ENCODE measurements at places on chromosomes 16 and 17.

DNA sequence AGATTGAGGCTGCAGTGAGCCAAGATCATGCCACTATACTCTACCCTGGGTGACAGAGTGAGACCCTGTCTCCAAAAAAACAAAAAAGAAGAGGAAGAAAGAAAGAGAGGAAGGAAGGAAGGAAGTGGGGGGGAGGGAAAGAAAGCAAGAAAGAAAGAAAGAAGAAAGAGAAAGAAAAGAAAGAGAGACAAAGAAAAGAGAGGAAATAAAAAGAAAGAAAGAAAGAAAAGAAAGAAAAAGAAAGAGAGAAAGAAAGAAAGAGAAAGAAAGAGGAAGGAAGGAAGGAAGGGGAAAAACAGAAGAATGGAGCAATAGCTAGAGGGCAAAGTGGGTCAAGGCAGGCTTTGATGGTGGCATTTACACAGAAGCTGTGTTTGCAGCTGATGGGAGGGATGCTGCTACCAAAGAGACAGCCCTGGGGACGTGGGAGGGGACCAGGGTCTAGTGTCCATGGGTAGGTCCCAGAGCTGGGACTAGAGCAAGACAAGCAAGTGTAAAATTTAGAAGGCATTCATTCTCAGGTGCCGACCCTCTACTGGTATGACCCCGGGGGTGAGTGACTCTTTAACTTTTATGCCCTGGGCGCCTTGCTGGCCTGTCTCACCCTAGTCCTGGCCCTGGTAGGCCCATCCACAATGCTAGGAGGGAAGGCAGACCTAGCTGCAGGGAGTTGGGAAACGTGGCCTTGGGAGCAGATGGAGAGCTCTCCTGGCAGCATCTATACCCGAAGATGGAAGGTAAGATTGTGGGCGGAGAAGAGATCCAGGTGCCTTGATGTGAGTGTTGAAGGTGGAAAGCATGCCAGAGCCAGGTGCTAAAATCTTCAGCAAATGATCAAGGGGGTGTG, 2.0 kb upstream of the CES3 start:
- no peak for DNase-seq

GRCh38 chr16:72679856-72680255, 368.1 kb downstream of the ZFHX3 start:
- DNase-seq = no peak

DNA sequence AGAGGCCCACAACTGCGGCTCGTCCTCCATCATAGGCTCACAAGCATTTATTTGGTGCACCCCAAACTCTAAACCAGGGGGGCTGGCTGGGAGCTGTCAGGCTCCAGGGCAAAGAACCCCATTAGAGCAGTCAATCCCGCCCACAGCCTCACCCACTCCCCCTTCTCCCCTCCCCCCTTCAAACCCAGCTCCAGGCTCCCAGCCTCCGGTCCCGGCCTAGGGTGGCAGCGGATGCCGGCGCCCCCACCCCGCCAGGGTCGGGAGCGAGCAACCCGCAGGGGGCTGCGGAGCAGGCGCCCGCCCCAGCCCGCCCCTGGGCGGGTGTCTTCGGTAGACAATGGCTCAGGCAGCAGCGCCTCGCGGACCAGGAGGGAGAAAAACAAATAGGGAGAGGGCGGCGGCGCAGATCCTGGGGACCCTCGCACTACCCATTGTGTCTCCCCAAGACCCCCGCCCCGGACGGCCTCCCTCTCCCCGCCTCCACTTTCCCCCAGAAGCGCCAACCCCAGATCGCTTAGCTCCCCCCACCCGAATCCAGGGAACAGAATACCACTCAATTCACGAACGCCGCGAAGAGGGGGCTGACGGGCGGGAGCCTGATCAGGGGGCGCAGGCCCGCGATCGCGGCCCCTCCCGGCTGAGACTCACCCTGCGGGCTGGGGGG, 572 bp downstream of the FAM171A2 start:
- DNase-seq = no peak

- no peak for DNase-seq
These were observed 141.6 kb downstream of the RGS9 start for GRCh38 chr17:65278820-65279184.

- DNase-seq = no peak
These were observed 1.4 kb upstream of the CA4 start for GRCh38 chr17:60148373-60148772.

DNA sequence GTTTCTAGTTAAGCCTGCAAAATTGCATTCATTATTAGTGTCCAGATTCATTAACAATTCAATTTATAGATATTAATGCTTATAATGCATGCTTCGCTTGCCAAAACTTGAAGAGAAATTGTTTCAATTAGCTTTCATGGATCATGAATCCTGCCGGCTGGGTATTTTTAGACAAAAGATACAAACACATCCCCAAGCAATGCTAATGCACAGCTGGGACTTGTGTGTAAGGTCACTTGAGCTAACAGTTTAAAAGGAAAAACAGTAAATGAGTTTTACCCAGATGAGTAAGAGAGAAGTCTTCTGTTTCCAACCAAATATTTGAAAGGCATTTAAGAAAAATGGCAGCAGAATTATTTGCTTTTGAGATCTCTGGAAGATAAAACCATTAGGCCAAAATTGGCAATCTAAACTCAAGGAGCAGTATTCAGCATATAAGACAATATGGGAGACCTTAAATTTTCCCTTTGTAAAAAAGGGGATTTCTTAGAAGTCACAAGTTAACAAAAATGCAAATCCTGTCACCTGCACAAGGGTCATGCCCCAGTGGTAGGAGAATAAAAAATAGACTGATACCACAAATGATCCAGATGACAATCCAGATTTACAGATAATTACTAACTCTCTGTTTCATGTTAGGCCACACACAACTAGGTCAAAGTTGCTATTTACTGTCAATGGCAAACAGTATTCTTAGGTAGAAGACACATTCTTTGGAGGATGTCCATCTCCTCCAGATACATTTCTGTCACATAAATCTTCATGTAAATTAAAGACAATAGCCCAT, 418.4 kb upstream of the PMFBP1 start:
- DNase-seq = no peak

- DNase-seq = no peak
These were observed 11.0 kb upstream of the GPR139 start for GRCh38 chr16:20084624-20085226.

- DNase-seq = no peak
These were observed 348.3 kb downstream of the CPPED1 start for GRCh38 chr16:12455287-12455798.

DNA sequence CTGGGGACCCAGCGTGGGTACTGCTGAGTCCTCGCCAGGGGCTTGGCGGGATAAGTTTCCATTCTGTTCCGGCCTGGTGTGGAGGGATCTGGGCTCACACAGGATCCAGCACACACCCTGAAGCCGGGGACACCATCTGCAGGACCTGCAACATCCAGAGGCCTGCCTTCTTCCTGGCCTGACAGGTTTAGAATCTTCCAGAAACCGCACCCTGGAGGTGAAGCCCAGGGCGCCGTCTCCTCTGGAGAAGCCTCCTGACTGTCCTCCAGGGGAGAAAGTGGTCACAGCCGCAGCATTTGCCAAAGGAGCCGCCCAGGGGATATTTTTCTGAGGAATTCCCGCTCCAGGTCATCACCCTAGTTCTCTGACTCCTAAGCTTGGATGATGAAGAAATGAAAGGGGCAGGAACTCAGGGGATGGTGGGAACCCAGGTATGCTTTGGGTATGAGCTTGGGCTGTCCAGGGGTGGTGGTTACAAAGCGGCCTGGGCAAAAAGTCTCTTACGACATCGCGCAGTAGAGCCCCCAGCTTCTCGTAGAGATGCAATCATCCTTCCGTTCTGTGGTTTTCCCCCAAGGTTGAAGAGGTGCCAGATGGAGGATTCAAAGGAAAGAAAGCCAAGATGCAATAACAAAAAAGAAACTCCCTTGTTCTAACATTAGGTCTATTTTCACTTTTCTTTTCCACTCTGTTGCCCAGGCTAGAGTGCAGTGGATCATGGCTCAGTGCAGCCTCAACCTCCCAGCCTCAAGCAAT, 9.1 kb upstream of the CRISPLD2 start:
- DNase-seq = no peak

GRCh38 chr17:1785930-1786329, 24.1 kb downstream of the SERPINF1 start:
- no peak for DNase-seq

DNA sequence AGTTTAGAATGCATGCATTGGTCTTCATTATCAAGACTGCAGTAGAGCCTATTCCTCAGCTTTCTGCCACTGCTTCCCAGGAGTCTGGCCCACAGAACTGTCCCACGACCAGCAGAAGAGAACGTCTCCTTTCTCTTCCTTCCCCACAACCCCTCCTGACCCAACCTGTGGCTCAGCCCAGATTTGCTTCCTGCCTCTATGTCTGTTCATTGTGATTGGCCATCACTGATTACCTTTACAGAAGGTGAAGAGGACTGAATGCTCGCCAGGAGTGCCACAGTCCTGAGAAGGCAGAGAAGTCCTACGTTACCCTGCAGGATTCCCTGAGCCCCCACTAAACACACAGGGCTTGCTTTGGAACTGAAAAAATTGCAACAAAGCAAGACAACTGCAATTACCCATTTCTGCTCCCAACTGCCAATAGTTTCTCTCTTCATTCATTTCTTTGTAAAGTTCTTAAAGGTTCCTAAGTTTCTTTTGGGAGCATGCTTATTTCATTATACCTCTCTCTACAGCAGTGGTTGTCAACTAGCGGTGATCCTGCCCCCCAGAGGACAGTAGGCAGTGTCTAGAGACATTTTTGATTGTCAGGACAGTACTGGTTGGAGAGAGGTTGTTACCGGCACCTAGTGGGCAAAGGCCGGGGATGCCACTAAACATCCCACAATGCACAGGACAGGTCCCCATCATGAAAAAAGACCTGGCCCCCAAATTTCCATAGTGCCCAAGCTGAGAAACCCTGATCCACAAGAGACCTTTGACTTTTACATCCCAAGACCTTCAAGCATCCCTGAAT, 4.5 kb upstream of the NAT9 start:
- DNase-seq = no peak

- DNase-seq = no peak
These were observed 29.3 kb downstream of the FOXK2 start for GRCh38 chr17:82548681-82549303.

- DNase-seq = no peak
These were observed 137.9 kb downstream of the PITPNC1 start for GRCh38 chr17:67514998-67515397.

DNA sequence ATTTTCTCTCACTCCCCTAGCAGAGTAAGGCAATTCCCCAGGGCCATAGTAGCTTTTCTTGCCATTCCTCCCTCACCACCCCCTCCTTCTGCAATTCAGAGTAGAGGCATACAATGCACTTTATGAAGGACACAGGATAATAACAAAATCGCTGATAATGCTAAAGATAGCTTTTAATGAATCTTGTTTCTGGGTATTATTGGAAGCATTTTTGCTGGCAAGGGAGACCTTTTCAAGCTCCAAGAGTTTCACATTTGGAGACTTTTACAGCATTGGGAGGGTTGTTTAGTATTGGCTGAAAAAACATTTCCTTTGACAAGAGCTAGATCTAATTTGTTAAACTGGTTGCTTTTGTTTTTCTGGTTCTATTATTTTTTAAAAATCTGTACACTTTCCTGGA, 573.0 kb upstream of the C16orf82 start:
- no peak for DNase-seq

DNA sequence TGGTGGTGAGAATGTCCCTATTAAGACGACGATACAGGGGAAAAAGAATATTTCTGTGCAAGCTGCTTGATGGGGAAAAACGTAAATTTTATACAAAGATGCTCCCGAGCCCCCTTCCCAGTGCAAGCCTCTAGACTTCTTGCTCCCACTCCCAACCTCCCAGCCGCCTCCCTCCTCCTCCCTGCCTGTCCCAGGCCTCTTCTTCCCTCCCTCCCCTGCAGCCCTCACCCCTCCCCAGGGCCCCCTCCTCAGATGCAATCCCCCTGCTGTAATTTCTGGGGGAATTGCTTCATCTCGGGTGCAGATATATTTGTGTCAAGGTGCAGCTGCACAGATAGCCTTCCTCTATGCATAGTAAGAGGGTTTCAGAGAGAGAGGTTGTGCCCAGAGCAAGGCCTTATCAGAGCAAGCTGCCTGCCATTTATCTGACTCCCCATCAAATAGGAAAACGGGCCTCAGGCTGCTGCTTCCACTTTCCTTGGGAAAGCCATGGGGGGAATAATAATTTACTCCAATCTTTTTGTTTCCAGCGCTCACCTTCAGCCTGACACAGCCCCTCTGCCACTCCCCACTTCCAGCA, 47.4 kb upstream of the LHX1 start:
- no peak for DNase-seq

GRCh38 chr16:4373909-4374742, 2.5 kb downstream of the VASN start:
- no peak for DNase-seq

GRCh38 chr17:78884876-78885667, 17.9 kb downstream of the CEP295NL start:
- no peak for DNase-seq

- DNase-seq = no peak
These were observed 65.5 kb downstream of the IRX6 start for GRCh38 chr16:55389426-55390073.

DNA sequence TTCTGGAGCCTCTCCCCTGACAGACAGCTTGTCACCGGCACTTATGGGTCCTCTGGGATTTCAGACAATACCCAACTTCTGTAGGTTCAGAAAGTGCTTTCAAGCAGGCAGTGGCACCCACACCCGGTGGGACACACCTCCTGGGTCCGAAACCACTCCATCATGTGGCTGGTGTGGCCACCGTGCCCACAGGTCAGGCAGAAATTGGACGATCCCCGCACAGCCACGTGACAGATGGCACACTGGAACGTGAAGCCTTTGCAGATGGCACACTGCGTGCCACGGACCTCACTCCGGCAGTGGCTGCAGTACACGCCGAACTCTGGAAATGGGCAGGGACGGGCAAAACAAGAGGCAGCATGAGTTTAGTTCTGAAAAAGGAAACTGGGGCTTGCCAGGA, 99.5 kb upstream of the FA2H start:
- no peak for DNase-seq

DNA sequence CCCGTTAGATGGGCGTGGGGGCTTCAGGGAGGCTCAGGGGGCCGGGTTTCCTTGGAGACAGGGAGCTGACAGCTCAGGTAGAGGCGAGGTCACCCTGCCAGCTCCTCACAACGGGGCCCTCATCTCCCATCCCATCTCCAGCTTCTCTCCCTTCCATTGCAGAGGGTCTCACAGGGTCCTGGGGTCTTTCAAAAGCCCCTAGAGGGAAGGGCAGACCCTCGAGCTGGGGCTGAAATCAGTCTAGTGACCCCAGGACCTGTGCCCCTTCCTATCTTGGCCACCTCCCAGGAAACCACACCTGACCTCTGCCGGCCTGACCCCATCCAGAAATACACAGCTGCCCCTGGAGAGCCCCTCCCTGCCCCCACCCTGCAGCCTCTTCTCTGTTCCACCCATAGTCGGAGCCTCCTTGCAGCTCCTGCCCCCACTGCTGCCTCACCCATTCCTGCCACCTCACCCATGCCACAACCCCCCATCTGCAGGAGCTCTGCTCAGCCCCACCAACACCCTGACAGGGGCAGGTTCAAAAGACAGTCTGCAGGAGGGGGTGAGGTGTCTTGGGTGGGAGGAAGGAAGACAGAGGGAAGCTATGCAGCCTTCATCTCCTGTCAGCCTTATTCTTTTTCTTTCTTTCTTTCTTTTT, 23.4 kb downstream of the PIK3R5 start:
- DNase-seq = no peak

Measured in NK-92 treated with Interleukin-12 subunit alpha and Interleukin-12 subunit beta, amount 100 ng/mL, for 24 hours (cell line).